ENCODE measurements at places on chromosomes 16 and 17.

GRCh38 chr16:49788986-49789385 is 66.9 kb downstream of the ZNF423 start:
- DNase-seq, result no peak

GRCh38 chr17:81508639-81509206 is 3.9 kb downstream of the ACTG1 start:
- DNase-seq, result no peak

GRCh38 chr17:60348616-60349015 is 43.3 kb downstream of the USP32 start:
- DNase-seq, result no peak

- no peak for DNase-seq
Observed at GRCh38 chr16:8262299-8262698, 328.0 kb downstream of the TMEM114 start.

DNA sequence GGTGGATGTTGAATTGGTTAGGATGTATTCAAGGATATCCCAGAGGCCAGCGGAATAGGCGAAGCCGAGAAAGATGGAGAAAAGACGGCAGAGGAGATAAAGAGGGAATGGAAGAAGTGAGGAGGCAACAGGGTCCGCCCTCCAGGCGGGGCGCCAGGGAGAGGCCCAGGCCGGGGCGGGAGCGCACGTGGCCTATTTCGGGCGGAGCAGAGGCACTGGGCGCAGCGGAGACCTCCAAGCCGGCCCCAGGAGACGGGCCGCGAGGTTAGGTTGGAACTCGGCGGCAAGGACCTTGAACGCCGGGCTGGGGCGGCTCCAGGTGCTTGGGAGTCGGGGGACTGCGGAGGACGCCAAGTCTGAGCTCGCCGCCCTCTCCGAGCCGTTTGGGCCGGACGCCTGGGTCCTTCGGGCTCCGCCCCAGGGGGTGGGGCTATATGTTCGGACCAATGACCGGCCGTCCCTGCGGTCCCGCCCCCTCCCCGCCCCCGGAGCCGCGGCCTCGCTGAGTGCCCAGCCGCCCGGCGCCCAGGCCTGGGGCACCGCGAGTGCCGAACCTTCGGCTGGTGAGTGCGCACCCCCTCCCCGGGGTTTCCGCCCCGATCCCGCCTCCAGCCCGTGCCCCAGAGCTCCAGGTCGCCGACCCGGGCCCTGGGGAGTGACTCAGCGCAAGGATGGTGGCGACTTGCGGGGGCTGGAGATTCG is at the start of gene ZNF771:
Gene ZNF771, plus strand, starts transcription at position 505 of the 702 bp plus-strand sequence. CDS start 448 bp downstream, outside the sequence.
- peak; percentile 51 for DNase-seq

- peak; percentile 77 for DNase-seq
Observed at GRCh38 chr17:45293413-45294211, 23.2 kb downstream of the MAP3K14 start.

DNA sequence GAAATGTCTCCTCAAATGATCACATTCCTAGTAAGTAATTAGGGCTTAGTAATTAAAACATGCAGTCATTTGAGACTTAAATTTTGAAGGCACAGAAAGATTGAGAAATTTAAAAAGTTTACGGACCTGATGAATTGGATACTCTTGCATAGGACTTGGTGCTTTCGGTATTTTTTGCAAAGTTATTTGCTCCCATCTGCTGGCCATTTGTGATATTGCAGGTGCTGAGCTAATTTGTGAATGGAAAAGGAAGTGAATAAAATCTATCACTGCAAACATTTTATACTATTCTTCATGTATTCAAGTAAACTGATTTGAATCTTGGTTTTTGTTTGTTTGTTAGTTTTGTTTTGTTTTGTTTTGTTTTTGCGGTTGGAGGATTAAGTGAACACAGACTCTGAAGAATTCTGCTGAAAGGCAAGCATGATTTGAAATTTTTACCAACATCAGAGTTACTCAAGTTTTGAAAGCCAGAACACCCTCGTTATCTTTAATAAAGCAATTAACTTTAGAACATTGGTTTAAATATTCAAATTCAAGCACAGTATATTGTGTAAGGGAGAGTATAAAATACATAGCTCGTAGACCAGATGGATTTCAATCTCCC is 689.5 kb upstream of the RBFOX1 start:
- DNase-seq, result peak; percentile 16

DNA sequence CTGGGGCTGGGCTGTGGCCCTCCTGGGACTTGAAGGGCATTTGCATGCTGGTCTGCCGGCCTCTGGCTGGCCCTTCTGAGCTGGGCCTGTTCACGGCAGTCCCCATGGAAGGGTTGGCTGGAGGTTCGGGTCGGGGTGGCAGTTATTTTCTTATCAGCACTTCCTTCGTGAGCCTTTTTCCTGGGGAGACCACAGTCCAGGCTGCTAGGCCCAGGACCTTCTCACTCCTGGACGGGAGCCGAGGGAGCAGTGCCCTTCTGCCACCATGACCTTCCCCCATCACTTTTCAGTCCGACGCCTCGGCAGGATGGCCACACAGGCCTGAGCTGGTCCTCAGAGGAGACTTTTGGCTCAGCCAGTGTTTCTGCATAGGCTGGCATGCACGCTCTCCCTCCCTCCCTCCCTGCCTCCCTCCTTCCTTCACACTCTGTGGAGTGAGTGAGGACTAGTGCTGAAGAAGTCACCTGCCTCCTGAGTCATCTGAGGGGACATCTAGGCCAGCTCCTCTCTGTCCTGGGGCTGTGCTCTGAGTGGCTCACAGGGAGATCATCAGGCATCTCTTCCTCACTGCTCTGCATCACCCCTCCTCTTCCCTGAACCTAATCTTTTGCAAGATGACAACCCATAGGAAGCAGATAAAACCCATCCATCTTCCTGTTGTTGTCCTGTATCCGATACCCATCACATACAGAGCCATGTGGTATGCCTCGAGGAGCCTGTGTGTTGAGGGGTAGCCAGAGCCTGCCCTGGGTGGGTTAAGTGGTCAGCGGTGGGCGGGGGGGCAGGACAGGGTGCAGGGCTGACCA is 109.7 kb downstream of the RAP1GAP2 start:
- no peak for DNase-seq

- DNase-seq, result no peak
Observed at GRCh38 chr16:85988306-85988705, 89.3 kb downstream of the IRF8 start.
